Astrocyte of the spinal cord (primary cell): ENCODE measurements at places on chromosomes 7 and 10.

- DNase-seq: no peak
Observed at GRCh38 chr10:62811159-62811875, 4.8 kb downstream of the EGR2 start.

GRCh38 chr10:119461380-119461779 is 81.1 kb downstream of the RGS10 start:
- no peak for DNase-seq

- no peak for DNase-seq
Observed at GRCh38 chr7:20797462-20798080, 10.9 kb upstream of the SP8 start.

GRCh38 chr10:46560952-46561351 is 4.5 kb upstream of the GPRIN2 start:
- DNase-seq: no peak

- DNase-seq: peak; percentile 40
Observed at GRCh38 chr10:9814285-9814864, 1203.3 kb upstream of the CELF2 start.
